Memory B cell (primary cell): ENCODE measurements at places on chromosomes 1 and 21.

- DNase-seq, result no peak
These were observed 41.4 kb downstream of the TARBP1 start for GRCh38 chr1:234437423-234438171.

DNA sequence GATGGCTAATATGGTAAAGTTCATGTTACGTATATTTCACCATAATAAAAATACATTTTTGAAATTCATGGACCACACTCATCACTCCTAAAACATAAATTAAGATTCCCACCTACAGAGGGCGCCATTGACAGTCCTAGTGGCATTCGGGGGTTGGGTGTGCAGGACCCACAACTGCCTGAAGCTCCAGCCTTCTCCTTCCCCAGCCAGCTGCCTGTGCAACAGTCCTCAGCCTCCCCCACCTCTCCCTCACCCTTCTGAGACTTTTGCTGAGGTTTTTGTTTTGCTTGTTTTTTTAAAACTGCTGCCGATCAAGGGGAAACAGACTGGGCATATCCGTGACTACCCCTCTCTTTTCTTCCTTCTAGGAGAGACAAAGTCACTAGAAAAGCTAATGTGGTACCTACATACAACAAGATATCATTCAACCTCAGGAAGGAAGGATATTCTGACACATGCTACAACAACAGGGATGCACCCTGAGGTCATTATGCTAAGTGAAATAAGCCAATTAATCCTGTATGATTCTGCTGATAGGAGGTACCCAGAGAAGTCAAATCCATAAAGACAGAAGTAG is 9.2 kb upstream of the EVA1C start:
- DNase-seq, result peak; percentile 7

GRCh38 chr1:15153842-15154479 is 414 bp downstream of the TMEM51 start:
- no peak for DNase-seq

- DNase-seq, result no peak
These were observed 157.1 kb downstream of the ELAVL4 start for GRCh38 chr1:50265790-50266314.

DNA sequence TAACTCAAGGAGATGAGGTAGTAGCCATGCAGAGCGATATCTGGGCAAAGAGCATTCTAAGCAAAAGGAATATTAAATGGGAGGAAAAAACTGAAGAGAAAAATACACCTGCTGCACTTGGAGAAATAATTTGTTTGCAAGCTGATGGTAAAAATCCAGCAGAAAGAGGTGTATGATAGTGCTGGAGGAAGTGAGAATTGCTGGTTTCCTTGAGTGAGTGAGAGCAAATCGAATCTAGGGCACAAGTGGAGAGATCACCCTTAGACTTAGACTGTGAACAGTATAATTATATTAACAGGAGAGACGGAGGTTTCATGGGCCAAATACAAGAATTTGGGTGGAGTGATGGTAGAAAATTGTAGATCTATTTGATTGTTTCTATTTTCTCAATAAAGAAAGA is 2.7 kb upstream of the CR1 start:
- DNase-seq, result no peak

DNA sequence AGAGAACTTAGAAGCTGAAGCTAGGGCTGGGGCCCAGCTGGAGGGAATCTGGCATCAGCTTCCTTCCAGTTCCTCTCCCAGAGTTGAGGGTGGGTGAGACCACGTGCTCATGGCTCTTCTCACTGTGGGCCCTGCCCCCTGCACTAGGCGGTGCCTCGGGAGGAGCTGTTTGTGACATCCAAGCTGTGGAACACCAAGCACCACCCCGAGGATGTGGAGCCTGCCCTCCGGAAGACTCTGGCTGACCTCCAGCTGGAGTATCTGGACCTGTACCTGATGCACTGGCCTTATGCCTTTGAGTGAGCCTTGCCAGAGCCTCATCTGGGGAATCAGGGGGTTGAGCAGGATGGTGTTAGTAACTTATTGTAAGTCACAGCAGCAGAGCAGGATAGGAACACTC is 16.1 kb downstream of the AKR1A1 start:
- no peak for DNase-seq

DNA sequence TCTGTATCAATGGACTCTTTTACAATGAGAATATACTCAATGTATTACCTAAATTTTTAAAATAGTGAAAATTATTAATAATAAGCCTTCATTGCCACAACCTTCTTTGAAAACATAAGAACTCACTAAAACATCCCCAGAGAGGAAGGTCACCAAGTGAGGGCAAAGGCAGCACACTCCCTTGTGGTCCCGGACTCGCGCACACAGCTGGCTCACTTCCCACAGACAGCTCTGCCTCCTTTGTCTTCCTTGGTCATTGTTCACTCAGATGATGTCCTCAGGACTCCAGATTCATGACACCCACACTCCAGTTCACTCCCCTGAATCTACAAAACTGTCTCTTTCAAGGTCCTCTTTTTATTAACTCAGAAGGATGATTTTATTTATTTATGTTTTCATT is 19.2 kb upstream of the UBR4 start:
- DNase-seq, result no peak

GRCh38 chr1:116918714-116919357 is 9.1 kb downstream of the PTGFRN start:
- no peak for DNase-seq

- DNase-seq, result no peak
These were observed 65.2 kb downstream of the FAAP20 start for GRCh38 chr1:2129256-2129943.

DNA sequence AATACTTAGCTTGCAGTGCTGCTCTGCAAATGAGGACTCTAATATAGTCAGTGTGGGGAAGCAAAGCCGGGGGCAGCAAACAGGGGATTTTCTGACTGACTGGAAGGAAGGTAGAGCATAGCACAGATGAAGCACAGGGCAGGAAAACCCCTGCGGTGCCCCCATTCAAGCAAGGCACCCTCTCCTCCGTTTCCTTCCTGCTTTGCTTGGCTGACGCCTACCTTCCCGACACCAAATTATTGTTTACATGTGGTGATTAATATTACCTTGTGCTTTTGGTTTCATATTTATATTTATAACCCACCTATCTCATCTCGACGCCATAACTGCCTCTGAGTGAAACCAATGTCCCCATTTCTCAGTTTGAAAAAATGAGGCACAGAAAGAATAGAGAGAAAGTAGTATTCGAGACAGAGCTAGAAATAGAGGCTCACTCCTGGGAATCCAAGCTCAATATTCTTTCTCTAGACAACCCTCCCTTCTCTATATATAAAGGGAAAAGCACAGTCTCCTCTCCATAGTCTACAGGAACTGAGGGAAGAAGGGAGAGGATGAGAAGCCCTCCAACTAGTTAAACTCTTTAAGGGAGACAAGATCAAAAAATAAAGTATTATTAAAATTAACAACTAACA is 41.3 kb downstream of the PIK3C2B start:
- DNase-seq, result peak; percentile 85

- DNase-seq, result no peak
These were observed 188.4 kb downstream of the BACH1 start for GRCh38 chr21:29487154-29487553.

DNA sequence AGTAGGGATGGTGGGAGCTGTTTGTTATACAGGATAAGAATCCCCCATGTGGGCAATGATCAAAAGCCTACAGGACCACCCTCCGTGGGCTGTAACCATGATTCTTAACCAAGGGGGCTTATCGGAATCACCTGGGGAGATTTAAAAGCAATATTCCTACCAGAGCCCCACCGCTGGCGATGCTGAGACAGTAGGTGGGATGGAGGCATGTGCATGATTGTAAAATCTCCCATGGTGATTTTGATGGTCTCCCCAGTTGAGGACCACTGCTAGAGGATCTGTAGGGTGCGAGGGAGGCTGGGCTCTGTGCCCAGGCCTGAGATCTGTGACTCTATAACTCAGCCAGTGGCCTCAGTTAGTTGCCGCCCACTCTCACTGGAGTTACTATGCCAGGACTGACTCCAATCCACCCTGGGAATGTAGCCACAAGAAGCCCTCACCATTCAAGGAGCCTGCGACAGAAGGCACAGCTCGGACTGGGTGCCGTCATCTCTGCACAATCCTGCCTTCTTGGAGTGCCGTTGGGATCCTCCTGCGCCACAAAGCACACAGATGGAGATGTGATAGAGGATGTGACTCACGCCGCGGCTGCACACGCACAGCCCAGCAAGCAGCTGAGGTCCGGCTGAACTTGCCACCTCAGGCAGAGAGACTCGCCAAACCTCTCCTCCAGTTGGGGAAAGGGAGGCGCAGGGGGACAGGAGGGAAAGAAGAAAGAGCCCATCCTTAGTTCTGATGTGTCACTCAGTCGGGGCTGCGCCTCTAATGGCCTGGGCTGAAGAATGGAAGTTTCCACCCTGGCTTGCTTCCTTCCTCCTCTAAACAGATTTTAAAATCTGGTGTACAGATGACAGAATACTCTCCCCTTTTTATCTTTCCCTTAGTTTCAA is 26.5 kb downstream of the AKNAD1 start:
- DNase-seq, result no peak

GRCh38 chr1:33586106-33586505 is 113.7 kb downstream of the ZSCAN20 start:
- no peak for DNase-seq

- DNase-seq, result no peak
These were observed 38.5 kb downstream of the CHD5 start for GRCh38 chr1:6141592-6141991.

DNA sequence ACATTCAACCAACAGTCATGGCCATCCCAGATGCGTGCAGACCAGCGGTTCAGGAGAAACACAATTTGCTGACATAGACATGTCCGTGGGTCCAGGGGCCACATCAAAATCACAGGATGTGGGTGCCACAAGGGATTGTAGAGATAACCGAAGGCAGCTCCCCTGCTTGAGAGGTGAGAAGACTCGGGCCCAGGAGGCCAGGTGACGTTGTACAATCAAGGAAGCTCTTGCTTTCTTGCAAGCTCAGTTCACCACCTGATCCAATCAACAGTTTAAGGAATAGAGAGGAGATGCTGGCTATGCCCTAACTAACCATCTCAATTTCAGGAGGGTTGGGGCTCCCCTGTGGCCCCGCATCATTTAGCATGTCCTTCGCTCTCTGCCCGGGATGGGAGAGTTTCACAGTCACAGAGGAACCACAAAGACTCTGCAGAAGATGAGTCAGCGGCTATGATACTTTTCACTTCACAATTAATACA is 19.5 kb downstream of the UBASH3A start:
- no peak for DNase-seq

- DNase-seq, result no peak
These were observed 139.7 kb upstream of the ARHGEF16 start for GRCh38 chr1:3314491-3315381.

DNA sequence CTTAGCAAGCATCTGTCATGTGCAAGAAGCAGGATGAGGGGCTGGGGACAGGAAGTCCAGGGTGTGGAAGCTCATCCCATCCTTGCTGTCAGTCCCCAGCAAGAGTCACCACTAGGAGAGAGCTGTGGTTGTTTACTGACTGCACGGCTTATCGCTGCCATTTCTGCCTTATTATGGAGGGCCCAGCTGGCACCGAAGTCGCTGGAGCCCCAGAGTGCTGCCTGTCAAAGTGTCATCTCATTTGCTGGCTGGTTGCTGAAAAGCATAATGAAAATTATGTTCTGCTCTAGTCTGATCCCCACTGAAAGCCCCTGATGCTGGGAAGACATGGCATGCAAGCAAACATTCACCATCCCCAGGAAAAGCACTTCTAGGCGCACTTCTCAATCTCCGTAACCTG is 642.7 kb downstream of the NPHP4 start:
- no peak for DNase-seq

- DNase-seq, result no peak
These were observed 77.0 kb upstream of the KRTAP19-8 start for GRCh38 chr21:31115249-31115648.

DNA sequence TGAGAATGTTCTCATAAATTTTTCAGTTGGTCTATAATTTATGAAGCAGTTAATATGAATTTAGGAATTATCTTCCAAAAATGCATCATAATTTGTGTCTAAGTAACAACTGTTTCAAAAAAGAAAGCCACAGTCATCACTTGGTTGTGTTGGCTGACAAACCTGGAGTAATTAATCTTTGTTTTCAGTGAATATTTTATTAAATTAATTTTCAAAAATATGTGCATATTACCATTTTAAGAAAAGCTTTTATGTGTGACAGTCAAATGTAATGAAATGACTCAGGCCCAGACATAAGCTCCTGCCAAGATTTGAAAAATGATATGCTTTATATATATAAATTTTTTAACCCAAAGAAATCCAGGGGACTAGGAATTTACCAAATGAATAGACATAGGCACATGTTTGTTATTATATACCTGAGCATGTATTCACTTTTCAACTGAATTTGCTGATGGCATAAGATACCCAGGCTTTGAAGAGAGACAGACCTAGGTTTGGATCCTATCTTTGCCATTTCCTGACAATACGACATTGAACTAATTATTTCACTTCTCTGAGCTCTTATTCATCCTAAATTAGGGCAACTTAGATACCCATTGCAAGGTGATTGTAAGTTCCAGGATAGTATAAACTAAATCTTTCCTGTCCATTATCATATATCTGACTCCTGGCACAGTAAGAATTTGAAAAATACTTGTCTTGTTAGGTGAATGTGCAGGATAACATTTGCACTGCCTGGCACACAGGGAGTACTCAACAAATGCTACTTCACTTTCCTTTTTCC is 729.5 kb upstream of the ADGRL2 start:
- no peak for DNase-seq

DNA sequence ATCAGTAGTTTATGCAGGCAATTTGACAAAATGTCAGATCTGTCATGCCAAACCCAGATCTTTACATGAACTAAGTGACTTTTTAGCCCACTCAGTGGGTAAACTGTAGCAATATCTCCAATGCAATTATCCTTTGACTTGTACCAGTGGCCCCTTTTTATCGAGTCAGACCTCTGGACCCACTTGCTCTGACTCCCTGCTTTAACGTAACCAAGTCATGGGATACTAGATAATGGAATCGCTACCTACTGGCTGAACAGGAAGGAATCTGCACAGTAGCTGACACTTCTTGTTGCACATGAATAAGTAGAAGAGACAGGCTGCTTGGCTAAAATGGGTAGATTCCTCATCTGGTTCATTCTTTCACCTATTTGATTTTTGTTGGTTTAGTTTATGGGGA is 128.4 kb upstream of the LYPLAL1 start:
- no peak for DNase-seq

- no peak for DNase-seq
These were observed 47.7 kb downstream of the ZNF644 start for GRCh38 chr1:90973897-90974798.

DNA sequence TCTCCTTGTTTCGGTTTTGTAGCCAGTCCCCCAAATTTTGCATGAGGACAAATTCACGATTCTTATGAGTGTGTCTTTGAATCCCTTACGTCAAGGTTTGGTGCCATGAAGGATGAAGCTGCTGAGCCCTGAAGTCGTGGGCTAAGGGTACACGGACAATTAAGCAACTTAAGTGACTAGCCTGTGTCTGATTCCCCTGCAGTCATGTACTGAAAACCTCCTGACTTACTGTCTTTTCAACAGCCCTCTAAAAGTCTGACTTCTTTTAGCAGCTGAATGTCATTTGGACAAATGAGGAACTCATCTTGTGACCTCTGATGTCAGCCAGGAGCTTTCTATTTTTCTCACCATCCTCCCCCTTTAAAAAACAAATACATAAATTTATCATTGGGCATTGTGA is 27.1 kb upstream of the C1orf105 start:
- peak; percentile 44 for DNase-seq
